ENCODE measurements at places on chromosomes 13 and 19.

DNA sequence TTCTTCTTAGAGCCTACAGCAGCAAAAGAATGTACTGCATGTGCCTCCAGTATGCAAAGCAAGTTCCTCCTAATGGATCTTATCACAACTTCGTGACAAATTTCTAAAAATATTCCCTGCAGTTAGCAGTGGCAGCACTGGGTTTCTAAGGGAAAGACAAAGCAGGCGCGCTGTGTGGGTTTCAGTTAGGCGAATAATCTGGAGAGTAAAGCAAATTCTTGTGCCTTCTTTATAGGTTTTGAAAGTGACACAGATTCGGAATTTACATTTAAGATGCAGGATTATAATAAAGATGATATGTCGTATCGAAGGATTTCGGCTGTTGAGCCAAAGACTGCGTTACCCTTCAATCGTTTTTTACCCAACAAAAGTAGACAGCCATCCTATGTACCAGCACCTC, 167.9 kb downstream of the LMO7 start:
- no peak for DNase-seq

- DNase-seq = no peak
Observed at GRCh38 chr13:112965573-112966115, 3.4 kb upstream of the MCF2L start.

- peak; percentile 63 for DNase-seq
Observed at GRCh38 chr19:3801412-3802096, 15.4 kb upstream of the MATK start.

DNA sequence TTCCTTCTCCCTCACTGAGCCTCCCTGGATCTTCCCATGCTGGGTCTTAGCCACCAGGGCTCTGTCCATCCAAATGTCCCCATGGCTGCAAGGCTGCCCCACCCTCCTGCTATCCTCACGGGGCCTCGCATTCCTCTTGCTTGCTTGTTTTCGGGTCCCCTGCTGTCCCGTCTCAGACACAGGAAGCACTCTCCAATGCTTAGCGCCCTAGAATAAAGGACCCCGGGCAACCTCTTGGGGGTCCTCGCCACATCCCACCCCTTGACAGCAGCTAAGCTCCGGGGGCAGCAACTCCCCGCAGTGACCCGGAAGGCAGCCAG, 23.7 kb downstream of the SH3GL1 start:
- DNase-seq = no peak

DNA sequence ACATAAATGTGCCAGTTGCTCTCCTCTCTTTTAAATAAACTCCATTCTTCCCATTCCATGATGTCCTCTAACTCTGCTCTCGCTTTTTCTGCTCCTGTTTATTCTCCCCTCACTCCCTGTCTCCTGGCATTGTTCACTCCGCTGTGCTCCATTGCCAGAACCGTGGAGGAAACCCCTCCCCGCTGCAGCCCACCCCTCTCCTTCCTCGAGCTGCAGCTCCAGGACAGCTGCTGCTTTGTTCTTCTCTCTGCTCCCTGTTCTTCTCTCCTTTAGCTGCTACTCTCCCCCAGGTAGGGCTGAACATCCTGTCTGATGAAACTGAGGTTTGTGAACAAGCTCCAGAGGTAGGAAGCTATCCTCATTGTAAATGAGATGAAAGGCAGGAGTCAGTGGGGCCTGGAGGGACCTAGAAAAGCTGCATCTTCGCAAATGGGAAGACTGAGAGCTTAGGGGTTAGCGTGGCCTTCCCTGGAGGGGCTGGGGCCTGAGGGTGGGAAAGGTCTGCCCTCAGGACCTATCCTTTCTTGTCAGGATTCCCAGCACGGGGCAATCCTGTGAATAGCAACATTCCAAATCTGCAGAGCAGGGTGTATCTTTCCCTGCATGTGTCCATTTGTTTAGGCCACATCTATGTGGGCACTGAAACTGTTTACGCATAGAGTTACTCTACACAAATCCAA, 243.7 kb downstream of the DNAJC15 start:
- no peak for DNase-seq

GRCh38 chr19:12628040-12629022, 17.6 kb downstream of the ZNF791 start:
- DNase-seq = no peak

DNA sequence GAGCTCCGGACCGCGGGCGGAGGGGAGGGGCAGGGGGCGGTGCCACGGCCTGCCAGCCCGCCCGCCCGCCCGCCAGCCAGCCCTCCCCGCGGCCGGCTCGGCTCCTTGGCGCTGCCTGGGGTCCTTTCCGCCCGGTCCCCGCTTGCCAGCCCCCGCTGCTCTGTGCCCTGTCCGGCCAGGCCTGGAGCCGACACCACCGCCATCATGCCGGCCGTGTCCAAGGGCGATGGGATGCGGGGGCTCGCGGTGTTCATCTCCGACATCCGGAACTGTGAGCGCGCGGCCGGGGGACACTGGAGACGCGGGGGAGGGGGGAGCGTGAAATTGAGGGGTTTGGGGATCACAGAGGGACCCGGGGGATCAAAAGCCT, at the start of gene AP2A1:
TSS of gene AP2A1 (plus strand) at position 72 of the 370 bp plus-strand sequence. CDS start at position 205, 133 bp downstream.
- DNase-seq = no peak

DNA sequence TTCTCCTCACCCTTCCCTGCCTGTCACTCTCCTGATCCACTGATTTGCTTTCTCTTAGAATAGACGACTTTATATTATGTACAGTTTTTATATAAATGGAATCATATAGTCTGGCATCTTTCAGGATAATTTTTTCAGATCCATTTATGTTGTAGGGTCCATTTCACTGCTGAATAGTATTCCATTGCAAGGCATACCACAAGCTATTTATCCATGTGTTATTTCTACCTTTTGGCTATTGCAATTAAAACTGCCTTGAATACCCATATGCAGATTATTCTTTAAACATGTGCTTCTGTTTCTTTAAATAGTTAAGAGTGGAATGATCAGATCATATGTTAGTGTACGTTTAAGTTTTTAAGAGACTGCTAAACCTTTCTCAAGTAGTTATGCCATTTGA, 17.8 kb upstream of the ZNF177 start:
- no peak for DNase-seq

- no peak for DNase-seq
Observed at GRCh38 chr13:77213644-77214043, 113.2 kb downstream of the MYCBP2 start.

- no peak for DNase-seq
Observed at GRCh38 chr19:44588771-44589112, 24.6 kb upstream of the IGSF23 start.

DNA sequence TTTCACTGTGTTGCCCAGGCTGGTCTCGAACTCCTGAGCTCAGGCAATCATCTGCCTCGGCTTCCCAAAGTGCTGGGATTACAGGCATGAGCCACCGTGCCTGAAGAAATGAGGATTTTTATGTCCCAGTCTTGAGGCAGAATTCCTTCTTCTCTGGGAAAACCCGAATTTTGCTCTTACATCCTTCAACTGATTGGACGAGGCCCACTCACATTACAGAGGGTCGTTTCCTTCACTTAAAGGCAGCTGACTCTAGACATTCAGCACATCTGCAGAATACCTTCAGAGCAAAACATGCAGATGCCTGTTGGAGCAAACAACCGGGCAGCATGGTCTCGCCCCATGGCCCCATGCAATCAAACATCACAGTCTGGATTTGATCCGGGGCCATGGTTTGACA, 36.3 kb upstream of the NFIC start:
- no peak for DNase-seq

DNA sequence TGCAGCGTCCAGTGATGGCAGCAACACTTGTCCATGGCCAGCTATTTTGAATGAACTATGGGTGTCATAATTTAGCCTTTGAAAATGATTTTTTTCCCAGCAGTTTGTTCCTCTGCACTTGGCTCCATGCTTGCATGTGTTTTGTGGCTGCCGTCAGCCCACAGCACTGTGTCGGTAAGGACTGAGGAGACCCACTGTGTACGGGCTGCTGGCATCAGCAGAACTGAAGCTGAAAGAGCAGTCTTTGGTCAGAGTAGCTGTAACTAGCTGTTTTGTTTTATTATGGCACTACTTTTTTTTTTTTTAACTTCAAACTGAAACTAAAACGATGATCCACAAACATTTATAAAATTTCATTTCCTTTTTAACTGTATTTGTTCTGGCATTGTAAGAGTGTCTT, 50.3 kb upstream of the TEX29 start:
- DNase-seq = no peak

- DNase-seq = no peak
Observed at GRCh38 chr13:34654647-34655046, 287.4 kb upstream of the NBEA start.

DNA sequence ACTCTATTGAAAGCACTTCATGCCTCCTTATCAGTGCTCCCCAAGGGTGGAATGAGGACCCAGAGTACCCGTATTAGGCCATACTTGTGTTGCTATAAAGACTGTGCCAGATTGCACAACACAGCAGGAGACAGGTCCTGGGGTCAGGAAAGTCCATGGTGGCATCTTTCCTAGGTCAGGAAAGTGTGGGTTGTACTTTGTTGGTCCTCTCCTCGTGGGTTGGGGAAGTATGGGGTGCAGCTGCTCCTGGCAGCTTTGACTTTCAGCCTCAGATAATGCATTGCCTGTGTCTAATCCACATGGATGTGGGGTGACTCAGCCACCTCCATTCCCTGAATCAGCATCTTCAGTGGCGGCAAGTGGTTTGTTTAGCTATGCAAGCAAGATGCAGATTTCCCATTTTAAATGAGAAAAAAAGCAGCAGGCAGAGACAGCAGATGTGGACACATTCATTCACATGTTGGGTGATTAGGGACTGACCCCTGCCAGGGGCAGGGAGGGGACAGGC, 8.4 kb upstream of the CYP2B6 start:
- DNase-seq = no peak

DNA sequence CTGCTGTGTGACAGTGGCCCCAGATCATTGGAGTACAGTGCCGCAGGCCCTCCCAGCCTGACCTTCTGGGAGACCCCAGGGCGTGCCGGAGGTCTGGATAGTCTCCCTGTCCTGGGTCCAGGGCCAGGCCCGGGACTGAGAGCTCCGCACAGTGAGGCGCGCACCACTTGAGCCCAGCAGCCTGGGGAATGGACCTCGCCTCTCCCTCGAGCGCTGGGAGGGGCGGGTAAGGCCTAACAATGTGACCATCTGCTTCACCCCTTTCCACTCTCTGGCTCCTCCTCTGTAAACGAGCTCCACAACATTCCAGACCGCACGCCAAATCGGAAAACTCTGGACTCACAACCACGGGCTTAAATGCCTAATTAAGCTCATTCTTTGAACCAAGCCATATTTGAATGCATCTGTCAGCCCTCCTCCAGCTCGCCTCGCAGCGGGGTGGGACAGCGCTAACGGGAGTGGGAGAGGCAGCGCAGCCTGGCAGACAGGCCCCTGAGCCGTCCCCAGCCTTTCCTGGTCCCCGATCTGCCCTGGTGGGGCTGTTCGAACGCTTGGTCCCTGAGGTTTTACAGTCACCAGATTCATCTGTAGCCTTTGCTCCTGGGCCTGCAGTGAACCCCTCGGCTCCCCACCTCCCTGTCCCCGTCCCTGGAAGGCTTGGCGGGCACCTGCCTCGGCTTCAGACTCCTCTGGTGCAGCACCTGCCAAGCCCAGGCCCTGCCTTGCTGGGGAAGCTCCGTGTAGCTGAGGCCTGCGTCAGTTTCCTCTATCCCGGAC, 120.7 kb upstream of the VSTM2B start:
- DNase-seq = no peak

- peak; percentile 45 for DNase-seq
Observed at GRCh38 chr19:14686411-14686810, 3.4 kb upstream of the ZNF333 start.

DNA sequence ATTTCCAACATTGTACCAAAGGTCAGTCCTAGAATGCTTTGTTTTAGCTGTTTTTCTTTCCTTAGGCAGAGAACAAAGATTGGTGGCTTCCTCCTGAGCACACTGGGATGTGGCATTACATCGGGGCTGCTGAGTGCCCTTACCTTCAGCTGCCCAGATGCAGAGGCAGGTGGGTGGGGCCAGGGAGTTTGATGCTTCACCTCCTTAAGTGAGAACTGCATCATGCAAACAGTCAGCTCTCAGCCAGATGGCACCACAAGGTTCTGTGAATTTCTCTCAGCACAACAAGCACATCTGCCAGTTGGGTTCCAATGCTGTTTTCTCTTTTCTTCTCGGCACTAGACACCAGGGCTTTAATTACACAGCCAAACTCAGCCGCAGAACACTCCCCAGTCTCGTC, 87.4 kb upstream of the UBL3 start:
- DNase-seq = peak; percentile 10

DNA sequence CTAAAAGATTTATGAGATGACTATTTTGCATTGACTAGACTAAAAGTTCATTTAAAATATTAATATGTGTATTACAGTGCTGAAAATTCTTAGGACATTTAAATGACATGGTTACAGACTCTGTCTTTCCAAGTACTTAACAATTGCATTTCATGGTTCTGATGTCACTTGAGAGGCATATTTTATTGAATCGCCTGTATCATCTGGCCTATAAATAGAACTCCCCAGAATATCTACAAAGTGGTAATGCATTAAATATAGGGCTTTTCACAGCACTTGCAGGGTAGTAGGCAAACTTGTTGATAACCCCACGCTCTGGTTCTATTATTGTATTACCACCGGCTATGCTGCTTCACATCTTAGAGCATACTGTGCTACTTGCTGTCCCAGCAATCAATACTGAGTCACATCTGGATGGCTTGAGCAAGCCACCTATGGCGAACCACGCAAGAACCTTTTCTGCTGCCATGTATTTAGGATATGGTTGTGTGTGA, 400.6 kb downstream of the HS6ST3 start:
- no peak for DNase-seq

- no peak for DNase-seq
Observed at GRCh38 chr13:113598481-113598880, 13.9 kb downstream of the TFDP1 start.

- peak; percentile 14 for DNase-seq
Observed at GRCh38 chr19:50203281-50204080, at the start of gene MYH14. TSS of gene MYH14 (plus strand) at chr19:50203622. CDS start at chr19:50210366, 6,744 bp downstream.

DNA sequence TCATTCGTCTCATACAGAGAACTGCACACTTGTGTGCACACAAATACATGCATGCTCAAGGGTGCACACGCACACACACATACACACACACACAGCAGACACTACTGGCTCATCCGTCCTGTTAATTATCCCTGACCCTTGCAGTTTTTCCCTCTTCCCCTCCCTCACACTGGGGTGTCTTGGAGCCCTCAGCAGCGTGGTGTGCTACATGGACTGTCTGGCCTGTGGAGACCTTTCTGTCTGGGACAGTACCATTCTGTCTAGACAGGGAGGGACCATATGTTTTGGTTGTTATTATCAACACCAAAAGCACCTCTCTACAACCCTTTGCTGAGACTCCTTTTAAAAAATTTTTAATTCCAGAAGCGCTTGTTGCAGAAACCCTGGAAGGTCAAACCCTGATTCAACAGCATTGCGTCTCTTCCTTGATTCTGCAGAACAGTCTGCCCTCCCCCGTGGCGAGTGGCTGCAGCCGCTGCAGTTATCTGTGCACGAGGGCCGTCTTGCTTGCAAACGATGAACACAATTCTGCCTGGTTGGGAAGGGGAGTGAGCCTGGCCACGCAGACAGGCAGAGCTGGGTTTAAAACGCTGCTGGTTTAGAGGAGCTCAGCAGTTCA, 374.0 kb downstream of the IRS2 start:
- no peak for DNase-seq

DNA sequence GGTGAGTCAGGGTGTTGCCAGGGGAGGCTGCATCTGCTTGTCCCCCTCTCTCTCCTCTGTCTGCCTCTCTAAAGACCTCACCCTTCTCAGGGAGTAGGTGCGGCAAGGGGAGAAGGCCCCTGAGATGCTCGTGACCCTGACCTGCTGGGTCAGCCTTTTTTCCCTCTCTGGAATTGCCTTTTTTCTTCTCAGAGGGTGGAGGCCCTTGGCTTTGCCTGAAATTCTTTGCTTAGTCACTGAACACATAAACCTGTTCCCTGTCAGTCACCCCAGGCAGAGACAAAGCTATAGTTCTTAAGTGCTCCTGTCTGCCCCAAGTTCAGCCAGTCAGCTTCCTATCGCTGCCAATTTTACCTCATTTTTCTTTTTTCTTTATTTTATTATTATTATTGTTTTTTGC, 35.2 kb upstream of the PEG3 start:
- DNase-seq = no peak

Data from activated CD4-positive, alpha-beta T cell treated with anti-CD3 and anti-CD28 coated beads, Interleukin-2, Interleukin-6, amounts not matched to agents 100 ng/mL and 50 ng/mL, durations not matched to agents 16 hours and 8 hours (primary cell).